ENCODE measurements at places on chromosomes 2 and 18.

- DNase-seq = no peak
Observed at GRCh38 chr2:219437141-219437540, 2.5 kb downstream of the SPEG start.

- DNase-seq = no peak
Observed at GRCh38 chr2:165839610-165840009, 45.6 kb upstream of the GALNT3 start.

DNA sequence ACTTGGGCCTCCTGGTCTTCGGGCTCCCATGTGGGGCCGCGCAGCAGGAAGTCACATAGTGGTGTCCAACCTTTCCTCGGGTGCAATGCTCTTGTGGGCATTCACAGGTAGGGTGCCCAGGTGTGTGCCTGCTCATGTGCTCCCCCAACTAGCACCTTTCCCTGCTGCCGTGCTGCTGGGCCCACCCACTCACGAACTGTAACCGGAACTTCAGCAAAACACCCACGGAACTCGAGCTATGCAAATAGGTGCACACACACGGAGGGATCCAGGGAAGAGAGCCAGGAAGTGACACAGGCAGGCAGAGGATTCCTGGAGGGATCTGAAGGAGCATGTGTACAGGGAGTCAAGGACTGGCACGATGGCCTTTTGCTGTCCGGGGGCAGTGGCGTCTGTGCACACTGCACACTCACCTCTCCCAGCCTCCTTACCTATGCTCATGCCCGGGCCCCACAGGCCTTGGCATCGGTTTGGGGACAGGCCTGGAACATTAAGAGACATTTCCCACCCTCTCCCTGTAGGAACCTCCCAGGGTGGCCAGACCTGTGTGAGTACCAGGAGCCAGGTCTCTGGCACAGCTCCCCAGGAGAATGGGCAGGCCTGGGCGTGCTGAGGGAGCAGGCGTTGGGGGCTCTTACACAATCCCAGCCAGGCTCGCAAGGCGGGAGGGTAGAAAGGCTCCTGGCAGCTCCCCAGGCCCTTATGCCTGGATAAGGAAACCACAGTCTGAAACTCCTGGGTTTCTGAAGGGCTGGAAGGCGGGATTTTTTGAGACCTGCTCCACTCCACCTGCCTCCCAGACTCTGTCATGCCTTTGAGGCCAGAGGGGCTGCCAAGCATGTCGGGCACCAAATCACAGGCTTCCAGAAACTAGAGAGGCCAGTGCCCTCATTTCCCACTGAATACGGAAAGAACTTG lies 6.6 kb upstream of the PTMA start:
- peak; percentile 90 for DNase-seq

GRCh38 chr18:10289951-10290637 lies 164.3 kb upstream of the APCDD1 start:
- DNase-seq = no peak

DNA sequence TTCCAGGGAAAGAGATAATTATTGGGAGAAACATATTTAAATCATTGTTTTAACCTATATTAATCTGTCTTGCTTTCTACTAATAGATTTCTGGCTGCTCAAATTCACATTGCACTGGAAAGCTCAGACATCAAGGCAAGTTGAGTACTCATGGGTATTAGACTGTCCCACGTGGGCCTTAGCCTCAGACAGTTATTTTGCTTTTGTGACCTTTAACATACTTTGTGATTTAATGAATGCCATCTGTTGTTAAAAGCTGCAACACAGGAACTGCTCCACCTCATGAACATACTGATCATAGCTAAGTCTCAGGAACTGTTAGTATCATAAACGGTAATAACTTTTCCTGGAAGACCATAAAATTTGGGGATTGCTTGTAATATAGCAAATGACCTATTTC lies 2.7 kb upstream of the LCT start:
- no peak for DNase-seq

- no peak for DNase-seq
Observed at GRCh38 chr2:42069568-42069967, 21.7 kb downstream of the PKDCC start.

DNA sequence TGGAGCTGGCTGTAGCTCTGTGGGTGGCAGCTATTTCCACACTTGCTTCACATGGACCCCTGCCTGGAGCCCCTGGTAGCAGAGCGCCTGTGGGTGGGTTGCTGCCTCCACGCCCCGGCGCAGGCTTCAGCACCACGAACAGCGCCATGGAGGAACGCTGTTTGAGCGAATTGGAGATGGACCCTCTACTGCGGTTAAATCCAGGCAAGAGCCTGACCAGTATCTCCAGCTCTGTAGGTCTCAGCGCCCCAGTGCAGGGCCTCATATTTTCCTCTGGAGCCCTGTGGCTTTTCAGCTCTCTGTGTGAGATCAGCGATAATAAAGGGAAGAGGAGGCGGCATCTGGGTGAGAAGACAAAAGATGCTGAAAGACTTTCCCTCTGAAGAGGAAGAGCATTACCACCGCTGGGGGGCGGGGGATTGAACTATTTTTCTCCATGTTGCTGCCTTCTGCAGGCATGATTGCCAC lies 12.0 kb downstream of the ONECUT2 start:
- DNase-seq = no peak

DNA sequence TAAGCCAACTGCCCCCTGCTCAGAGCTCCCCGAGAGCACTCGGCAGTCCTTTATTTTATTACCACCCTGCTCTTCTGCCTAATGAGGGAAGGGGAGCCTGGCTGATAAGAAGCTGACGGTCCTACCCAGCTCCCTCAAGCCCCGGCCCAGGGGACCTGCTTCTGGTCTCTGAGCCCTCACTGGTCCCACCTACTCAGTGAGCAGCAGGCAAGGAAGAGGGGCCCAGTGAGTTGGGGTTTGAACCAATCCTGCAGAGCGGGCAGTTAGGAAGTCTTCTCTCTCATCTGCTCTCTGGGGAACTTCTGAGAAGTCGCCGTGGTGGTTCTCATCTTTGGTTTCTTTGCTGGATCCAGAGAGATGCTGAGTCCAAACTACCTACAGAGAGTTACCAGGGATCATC lies 218.9 kb downstream of the NDUFA10 start:
- DNase-seq = no peak

GRCh38 chr2:163737563-163737962 lies 1.8 kb upstream of the FIGN start:
- no peak for DNase-seq

DNA sequence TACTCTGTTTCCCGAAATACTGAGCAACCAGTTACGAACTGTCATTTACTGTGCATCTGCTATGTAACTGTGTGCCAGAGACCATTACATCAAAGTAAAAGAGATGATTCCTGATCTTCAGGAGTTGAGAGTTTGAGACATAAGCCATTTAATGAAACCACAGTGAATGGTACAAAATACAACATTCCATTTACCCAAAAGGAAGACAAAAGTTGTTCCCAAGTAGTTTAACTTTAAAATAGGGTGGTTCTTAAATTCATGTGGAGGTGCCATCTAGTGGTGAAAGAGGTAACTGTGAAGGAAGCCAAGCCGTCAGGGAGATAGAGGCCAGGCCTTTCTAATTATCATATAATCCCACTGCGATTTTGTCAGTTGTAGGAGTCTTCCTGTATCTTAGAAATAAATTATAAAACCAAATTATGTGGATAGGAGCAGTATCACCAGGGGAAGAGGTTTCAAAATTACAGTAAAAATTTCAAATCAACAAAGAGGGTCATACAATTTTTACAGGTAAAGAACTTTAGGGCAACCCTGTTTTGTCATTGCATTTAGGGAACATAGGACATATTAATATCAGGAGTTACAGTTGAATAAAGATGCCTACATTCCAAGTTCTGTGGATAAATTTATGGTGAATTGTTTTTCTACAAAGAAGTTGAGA lies 67.7 kb downstream of the EPAS1 start:
- peak; percentile 10 for DNase-seq

GRCh38 chr18:21361307-21361880 lies 119.4 kb downstream of the GREB1L start:
- DNase-seq = no peak

GRCh38 chr2:241372361-241372992 lies 16.4 kb downstream of the FARP2 start:
- no peak for DNase-seq

GRCh38 chr18:30595942-30596341 lies 446.6 kb downstream of the DSC3 start:
- DNase-seq = no peak

DNA sequence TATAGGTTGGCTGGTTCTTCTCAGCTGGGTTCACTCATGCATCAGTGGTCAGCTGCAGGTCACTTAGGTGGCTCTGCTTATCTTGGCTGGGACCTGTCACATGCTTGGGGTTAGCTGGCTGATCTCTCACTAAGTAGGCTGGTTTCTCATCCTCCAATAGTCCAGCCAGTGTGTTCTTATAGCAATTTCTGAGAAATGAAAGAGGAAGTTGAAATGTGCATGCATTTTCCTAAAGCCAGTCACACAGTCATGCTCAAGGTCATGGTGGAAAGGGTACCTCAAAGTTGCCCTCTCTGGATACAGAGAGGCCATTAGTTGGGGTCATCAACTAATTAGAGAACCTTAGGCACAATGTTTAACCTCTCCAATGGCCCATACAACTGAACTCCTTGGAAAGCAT lies 64.4 kb downstream of the KLHL29 start:
- DNase-seq = no peak

DNA sequence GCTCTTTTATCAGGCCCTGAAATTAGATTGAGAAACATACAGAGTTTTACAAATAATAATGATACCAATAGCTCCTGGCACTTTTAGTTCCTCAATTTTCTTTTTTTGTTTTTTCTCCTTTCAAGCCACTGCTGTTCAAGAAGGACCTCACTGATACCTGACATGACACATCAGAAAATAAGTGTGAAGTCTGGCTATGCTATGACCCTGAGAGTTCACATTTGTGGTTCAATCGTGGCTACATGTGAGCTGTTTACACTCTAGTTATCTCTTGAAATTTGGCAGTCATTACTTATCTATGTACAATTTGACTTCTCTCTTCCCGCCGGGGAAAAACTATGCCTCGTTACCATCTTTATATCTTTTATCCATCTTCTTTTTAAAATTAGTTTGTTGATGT lies 686.5 kb downstream of the EPHA4 start:
- DNase-seq = no peak

DNA sequence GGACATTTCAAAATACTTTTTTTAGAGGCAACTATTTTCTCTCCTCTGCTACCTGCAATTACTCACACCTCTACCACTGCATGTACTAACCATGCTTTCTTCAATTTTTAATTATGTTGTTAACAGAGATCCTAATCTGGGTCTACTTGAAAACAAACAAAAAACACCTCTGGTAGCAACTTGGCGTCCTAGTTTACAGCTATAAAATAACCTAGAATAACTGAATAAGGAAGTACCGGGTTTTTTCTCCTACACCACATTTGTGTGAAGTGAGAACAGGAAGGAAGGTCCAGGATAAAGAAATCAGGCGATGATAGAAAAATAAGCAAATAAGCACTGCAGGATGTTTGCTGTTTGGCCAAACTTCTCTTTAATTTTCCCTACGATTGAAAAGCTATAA lies 633.5 kb downstream of the LRP1B start:
- DNase-seq = no peak

DNA sequence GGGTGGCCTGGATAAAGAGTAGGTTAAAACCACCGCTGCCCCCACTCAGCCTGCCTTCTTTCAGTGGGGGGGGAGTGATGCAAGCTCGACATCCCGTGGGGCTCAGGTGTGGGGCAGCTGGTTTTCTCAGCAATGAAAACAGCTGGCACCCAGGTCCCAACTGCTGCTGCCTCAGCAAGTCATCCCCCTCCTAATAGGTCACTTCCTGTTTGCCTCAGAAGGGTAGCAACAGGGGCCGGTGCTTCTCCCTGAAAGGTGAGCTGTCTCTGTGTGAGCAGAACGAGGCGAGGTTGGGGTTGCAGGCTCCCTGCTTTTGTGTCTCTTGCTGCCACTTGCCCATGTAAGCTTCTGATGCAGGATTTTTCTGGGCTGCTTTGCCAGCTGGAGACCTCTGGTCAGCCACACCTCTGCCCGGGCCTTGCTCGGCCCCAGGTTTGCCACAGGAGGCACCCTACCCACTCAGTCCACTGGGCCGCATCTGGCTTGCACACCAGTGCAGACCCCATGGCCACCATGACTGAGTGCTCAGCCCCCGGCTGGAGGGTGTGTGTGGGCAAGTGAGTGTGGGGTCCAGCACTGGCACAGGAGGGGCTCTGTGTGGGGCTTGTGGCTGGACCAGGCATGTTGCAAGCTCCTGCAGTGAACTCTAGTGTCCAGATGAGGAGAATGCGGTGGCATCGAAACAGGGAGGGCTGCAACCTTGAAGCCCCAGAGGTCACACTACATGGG lies 11.5 kb upstream of the ASB1 start:
- no peak for DNase-seq

- DNase-seq = no peak
Observed at GRCh38 chr2:188333751-188334524, 42.3 kb downstream of the GULP1 start.

GRCh38 chr18:36593641-36594040 lies 235.2 kb downstream of the TPGS2 start:
- no peak for DNase-seq

GRCh38 chr2:217360781-217361482 lies 501.1 kb upstream of the TNP1 start:
- no peak for DNase-seq

DNA sequence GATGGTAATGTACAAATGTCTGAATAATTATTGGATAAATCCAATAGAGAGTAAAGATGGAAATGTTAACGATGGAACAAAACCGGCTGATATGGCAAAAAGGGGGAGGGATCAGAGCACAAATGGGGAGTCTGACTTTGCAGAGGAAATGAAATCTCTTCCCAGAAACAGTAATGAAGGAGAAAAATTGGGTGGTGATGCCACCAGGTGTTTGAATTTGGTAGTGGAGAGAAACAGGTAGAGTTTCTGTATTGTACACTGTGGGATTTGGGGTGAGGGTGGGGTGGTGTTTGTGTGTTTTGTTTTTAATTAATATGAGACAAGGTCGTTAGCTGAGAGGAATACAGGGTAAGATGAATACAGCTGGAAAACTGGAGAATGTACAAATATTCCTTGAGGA lies 20.4 kb upstream of the XDH start:
- no peak for DNase-seq

- no peak for DNase-seq
Observed at GRCh38 chr18:45935591-45936335, 31.4 kb downstream of the EPG5 start.

DNA sequence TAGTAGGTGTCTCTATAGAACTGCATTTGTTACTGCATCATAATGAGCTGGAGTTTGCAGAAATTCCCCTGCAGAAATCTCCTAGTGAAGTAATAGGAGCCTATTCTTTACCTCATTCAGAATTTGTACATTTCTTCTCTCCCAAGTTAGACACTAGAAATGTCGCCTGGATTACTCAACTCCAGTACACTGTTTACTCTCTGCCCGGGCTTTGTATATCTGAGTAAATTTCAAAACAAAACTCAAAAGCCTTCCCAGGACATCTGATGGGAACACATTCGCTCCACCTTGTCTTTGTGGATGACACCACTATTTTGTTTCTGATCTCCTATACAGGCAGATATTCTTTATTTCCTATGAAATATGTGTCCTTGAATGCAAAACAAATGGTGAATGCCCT lies 76.8 kb downstream of the POU3F3 start:
- no peak for DNase-seq

- no peak for DNase-seq
Observed at GRCh38 chr2:203656522-203657287, 49.7 kb upstream of the CD28 start.

Data from NCI-H1105 (cell line).